ENCODE measurements at places on chromosomes 2 and 18.

DNA sequence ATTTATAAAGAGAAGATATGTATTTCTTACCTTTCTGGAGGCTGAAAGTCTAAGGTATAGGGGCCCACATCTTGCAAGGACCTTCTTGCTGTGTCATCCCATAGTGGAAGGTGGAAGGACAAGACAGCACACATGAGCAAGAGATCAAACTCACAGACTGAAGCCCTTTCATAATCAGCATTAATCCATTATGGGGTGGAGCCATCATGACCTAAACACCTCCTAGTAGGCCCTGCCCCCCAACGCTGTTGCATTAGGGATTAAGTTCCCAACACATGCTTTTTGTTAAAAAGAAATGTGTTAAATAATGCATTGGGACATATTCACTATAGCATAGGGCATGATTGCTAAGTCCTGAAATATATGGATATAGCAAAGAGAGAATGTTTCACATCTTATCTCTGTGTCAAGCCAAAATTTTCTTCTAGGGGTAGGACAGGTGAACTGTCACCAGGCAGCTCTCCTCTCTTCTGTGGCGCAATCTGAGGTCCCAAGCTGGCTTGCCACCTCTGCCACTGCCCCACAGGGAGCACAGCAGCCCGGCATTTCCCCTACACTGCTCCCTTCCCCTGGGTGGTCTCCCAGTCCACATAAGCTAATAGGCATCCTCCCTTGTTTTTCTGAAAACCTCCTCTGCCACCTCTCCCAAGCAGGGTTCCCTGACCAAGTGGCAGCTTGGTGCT, 8.3 kb upstream of the CTIF start:
- no peak for DNase-seq

DNA sequence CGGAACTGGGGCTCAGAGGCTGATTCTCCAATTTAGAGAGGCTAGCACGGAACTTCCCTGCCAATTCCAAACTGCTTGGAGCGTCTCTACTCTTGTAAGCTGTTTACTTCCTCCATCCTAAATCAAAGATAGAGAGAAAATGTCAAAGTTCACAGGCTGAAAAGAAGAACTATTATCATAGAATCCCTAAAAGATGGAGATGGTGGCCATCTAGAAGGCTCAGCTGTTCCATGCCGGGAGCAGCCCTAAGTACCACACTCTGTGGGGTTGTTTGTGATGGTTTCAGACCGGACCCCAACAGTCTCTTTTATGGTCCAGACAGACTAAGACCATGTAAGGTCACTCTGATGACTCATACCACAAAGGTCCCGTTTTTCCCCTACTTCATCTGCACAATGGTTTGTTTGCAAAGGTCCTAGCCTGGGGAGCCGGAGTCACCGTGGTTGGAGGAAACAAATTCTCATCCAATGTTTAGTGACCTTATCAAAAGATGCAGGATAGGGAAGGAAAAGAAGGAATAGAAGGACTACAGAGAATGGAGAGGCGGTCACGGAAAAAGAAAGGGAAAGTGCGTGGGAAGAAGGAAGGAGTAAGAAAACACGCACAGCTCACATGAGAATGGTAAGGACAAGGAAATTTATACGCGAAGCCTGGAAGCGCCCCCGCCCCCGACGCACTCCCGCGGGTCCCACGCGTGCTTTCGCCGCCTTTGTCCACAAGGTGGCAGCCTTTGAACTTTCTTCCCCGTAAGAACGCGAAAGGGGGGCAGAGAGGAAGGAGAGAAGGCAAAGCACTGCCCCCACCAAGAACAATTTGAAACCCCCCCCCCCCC, 453 bp upstream of the ANTXR1 start:
- peak; percentile 43 for DNase-seq

GRCh38 chr2:201257956-201258665, 2.2 kb upstream of the CASP8 start:
- DNase-seq, result peak; percentile 84

- no peak for DNase-seq
These were observed 1184.7 kb upstream of the NXPH2 start for GRCh38 chr2:139964721-139965440.

- peak; percentile 31 for DNase-seq
These were observed 2010.0 kb upstream of the PIK3C3 start for GRCh38 chr18:39945076-39945475.

GRCh38 chr2:183575481-183575880, 451.2 kb downstream of the NUP35 start:
- DNase-seq, result no peak

- no peak for DNase-seq
These were observed 98.1 kb downstream of the LRRC30 start for GRCh38 chr18:7329016-7329415.

DNA sequence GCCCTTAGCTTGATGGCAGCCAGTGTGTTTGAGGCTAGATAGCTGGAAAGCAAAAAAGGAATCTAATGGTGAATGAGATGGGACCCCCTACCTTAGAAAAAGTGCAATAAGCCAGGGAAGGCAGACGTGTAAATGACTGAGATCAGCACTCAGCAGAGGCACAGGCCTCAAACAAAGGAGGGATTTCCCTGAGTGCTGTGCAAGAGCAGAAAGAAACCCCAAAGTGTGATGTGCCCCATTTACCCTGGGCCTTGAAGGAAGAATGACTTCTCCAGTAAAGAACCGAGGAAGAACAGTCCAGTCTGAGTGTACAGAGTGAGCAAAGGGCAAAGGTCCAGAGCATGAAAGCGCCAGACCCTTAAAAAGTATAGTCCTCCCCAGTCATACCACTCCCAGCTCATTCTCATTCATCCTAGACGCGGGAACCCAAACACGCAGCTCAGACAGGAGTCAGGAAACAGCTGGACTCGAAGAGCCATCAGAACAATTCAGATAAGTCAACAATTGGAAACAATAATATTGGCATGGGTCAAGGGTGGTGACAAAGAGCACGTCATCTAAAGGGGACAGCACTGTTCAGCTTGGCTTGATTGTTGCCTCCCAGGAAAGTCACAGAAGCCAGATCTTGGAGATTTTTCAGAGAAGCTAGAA, 121.7 kb downstream of the INO80D start:
- no peak for DNase-seq

DNA sequence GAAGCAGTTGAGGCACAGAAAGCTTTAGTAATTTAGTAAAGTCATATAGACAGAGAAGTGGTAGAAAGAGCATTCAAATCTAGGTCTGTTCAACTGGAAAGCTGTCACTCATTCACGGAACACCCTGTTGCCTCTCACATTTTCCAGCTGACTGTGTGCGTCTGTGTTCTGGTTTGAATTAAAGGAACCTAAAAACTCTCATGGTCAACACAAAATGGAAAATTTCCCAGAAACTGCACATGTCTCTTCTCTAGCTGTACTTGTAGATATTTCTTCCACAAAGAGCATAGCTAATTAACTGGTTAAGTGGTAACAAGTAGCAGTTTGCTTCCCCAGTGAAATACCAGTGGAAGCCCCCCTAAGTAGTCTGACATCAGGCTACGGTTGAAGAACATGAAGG, 390.8 kb downstream of the TGIF1 start:
- DNase-seq, result peak; percentile 10

- DNase-seq, result no peak
These were observed 36.7 kb downstream of the SFXN5 start for GRCh38 chr2:73034661-73035375.

DNA sequence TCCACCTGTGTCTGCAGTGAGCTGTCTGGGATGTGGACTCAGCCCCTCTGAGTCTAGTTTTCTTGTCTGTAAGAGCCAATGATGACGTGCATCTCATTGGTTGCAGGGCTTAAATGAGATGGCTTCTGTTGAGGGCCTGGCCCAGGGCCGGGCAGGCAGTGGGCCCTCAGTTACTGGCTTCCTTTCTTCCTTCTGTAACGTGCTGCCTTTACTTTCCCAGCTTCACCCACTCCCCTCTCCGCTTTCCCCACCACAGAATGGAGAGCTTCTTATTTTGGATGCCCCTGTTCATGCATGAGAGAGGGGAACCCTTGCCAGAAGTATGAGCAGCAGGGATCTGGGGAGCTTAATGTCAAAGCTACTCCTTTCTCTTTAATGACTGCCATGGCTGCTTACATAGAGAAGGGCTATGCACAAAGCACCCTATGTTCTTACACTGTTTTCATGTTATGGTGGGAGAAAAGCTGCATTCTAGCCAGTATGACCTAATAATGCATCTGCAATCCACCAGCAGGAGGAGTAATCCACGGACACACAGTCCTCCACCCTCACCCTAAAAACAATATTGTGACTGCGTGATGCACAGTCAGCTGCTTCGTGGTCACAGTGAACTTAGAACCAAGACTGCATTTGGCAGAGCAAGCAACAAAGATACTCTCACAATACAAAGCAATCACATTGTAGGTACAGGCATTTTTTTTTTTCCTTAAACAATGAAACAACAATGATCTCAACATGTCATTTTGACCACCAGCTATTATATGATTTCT, 37.2 kb downstream of the CREG2 start:
- DNase-seq, result peak; percentile 80

- no peak for DNase-seq
These were observed 43.1 kb downstream of the CYRIA start for GRCh38 chr2:16622399-16622968.

DNA sequence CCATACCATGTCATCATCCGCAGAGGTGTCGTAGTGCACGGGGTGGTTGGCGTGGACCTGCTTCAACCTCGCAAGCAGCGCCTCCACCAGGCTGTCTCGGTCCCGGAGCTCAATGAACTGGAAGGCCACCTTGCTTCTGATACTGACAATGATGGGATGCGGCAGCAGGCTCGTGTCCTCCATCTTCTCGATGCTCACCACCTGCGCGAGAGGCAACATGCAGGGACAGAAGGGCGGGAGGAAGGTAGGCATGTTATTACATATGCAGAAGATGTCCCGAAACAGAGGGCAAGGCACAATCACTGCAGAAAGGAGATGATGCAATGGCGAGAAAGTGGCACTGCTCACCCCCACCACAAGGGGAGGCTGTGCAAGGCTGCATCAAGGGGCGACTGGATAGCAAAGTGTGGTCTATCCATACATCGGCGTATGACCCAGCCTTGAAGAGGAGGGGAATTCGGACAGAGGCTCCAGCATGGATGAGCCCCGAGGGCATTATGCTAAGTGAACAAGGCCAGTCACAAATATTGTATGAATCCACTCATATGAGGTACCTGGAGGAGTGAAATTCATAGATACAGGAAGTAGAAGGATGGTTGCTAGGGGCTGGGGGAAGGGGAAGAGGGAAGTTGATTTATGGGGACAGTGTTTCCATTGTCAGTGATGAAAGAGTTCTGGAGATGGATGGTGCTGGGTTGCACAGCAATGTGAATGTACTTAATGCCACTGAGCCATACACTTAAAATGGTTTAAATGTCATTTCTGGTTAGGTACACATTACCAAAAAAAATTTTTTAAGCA, 36.6 kb downstream of the RPL31 start:
- DNase-seq, result peak; percentile 19

GRCh38 chr2:70984576-70985282, 6.3 kb downstream of the ANKRD53 start:
- DNase-seq, result peak; percentile 47

DNA sequence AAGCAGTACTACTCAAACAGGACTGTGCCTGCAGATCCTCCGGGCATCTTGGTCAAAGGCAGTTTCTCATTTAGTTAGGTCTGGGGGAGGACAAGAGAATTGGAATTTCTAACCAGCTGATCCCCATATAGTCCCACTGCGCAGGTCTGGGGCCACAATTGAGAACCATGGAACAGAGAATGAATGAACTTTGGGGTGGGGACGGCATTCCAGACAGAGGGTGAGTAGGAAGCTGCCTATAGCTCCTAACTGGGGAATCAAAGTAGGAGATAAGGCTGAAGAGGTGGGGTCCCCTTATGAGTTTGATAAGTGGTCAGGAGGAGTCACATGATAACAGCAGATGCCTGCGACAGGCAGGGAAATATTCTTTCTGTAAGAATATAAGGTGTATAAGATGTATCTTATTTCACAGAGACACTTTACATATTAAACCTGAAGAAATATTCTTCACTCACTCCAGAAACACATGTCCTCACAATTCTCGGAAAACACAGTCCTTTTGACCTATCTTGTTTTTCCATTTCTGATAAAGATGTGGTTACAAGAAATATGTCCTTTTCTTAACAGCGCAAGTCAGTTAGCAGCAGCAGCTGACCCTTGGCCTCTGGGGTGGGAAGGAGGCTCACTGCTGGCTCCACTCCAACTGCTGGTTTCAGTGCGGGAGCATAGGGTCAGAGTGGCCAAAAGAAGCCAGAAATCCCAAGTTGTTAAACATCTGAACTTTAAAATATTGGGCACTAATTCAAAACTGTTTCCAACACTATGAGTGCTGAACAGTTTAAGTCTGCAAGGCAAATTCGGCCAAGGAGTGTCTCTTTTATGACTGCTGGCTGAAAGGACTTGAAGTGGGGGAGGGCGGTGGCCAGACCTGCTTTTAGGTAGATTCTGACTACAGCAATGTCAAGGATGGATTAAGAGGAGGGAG, 12.6 kb upstream of the TMEM214 start:
- DNase-seq, result peak; percentile 56

DNA sequence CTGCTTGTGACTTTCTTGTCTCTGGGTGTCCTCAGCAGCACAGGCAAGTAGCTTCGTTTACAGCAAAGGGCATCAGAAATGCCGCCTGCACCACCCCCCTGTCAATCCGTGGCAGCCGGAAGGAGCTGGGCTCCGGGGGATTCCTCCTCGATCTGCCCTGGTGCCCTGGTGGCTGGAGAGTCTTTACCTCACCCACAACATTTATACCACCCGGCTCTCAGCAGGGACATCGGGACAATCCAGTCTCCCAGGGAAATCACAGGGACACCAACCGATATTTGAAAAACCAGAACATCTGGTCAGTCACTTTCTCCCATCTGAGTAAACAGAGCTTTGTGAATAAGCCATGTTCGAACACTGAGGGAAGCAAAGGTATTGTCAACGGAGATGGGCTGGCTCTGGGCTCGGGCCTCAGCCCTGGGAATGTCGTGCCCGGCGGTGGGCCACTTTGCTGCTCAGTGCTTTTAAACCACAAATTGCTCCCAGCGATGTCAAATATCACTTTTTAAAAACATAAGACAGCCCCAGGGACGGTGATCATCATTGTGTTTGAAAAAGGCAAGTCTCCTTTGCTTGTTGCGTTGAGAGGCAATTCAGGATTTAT, 210.0 kb upstream of the SALL3 start:
- no peak for DNase-seq

DNA sequence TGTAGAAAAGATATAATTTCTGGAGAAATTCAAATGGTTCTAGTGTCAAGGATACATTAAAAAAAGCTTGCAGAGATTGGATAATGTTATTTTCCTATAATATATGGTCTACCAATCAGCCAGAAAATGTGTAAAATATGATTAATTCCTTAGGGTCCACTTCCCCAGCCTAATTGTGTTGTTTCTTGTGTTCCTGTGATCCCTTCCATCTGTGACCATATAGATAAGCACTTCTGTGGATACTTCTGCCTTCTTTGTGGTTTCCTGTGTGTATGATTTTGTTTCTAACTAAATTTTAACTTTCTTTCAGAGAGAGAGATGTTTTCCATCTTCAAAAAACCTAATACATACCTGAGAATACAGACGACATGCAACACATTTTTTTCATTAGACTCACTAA, 367.1 kb upstream of the PIK3C3 start:
- DNase-seq, result no peak

GRCh38 chr2:116142644-116143227, 1671.8 kb upstream of the DDX18 start:
- no peak for DNase-seq

GRCh38 chr2:18792226-18792629, 202.9 kb upstream of the NT5C1B start:
- peak; percentile 24 for DNase-seq
